ENCODE measurements at places on chromosomes 2 and 18. TPM values are rescaled to one million over a fixed set of nuclear protein-coding genes. Genes with fewer than 3 reads are reported as not detected.

GRCh38 chr2:172285010-172285621, 142.3 kb upstream of the ITGA6 start:
- H3K4me1 ChIP-seq = no peaks in the 10 kb centered on the region
- no peaks in the 10 kb centered on the region for H3K36me3 ChIP-seq
- no peaks in the 10 kb centered on the region for H3K27me3 ChIP-seq

DNA sequence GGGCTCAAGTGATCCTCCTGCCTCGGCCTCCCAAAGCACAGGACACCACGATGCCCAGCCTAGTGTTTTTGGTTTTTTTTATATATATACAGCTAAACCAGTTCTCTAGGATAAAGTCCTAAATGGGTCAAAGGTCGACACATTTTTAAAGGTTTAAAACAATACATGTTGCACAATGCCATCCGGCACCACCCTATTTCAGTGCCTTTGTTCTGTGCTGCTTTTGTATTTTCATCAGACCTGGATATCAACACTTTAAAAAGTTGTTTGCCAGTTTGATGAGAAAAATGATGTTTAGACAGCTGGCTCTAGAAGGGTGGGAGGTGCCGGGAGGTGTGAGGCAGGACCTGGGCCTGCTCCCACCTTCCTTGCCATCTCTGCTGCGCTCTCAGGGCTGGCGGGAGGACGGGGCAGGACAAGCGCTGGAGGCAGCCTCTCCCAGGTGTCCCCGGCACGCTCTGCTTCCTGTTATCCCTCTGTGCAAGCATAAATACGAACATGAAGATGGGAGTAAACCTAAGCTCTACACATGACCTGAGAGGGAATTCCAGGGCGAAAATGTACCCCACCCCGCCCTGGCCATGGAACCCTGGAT, 103.7 kb downstream of the HS6ST1 start:
- H3K27me3 ChIP-seq = no peaks in the 10 kb centered on the region
- H3K27ac ChIP-seq = no peak overlapping the region
- H3K36me3 ChIP-seq = no peaks in the 10 kb centered on the region
- H3K4me1 ChIP-seq = no peaks in the 10 kb centered on the region

Gene MEX3C
- total RNA-seq = 11.2 TPM

Gene L3MBTL4
- total RNA-seq = 6.1 TPM

DNA sequence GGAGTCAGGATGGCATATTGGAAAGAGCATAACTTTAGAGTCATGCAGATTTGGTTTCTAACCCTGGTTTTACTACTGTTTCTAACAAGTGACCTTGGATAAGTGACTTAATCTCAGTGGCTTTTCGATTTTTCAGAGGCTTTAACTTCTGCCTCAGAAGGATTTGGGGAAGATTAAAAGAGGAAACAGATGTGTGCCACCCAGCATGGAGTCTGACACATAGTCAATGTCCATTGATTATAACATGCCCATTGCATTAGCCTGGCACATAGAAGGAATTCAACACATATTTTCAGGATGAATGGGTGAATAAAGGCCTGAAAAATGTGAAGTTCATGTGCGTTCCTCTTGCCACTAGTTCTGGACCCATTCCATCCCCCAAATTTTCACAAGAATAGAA, 438.2 kb downstream of the EPHA4 start:
- H3K36me3 ChIP-seq = no peaks in the 10 kb centered on the region
- no peak overlapping the region for H3K27ac ChIP-seq
- DNase-seq = no peak
- no peaks in the 10 kb centered on the region for H3K4me1 ChIP-seq

Gene MOCOS
- 1.3 TPM for total RNA-seq

- no peaks in the 10 kb centered on the region for H3K27me3 ChIP-seq
- H3K36me3 ChIP-seq = no peaks in the 10 kb centered on the region
- no peak overlapping the region for H3K4me3 ChIP-seq
These were observed 24.1 kb downstream of the SLC25A52 start for GRCh38 chr18:31736630-31737029.

DNA sequence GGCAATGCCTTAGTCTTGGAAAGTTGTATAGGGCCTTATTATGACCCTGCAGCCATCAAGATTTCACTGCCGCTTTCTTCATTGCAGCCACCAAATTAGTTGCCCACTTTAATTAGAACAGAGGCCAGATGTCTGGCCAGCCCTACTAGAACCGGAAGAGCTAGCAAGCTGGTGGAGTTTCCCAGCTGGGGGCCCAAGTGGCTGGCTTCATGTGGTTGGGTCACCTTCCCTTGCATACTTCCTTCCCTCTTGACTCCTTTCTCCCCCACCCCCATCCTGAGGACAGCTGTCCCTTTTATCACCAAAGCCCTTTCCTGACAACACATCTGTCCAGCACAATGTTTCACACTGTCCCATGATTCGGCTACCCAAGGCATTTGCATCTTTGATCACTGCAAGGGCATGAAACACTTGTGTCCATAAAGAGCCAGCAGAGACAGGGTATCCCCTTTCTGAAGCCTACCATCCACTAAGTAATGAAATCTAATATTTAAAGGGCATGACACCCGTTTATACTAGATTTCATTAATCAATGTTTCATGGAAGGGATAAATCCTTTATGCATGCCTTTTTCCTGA, 187.2 kb downstream of the BCL11A start:
- DNase-seq = no peak
- H3K36me3 ChIP-seq = no peaks in the 10 kb centered on the region
- H3K27me3 ChIP-seq = no peaks in the 10 kb centered on the region
- no peak overlapping the region for H3K27ac ChIP-seq
- no peak overlapping the region for H3K4me3 ChIP-seq

DNA sequence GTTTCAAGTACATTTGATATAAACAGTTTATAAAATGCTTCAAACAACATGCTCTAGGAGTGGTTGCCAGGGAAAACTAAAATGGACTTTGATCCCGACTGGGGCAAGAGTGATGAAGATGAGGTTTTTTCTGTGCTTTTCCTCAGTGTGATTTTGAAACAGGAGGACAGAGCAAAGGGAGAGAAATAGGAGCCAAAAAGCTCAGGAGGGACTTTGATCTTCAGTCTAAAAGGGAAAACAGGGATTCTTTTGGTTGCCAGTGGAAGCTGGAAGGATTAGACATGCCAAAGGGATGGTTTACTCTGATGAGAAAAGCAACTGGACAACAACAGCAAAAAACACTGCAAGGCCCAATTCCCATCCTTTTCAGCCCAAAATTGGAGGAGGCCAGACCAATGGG, 95.5 kb downstream of the LTBP1 start:
- H3K36me3 ChIP-seq = no peaks in the 10 kb centered on the region
- H3K4me1 ChIP-seq = no peaks in the 10 kb centered on the region
- no peak overlapping the region for H3K4me3 ChIP-seq

All from pancreas (tissue), 10 donors.